Glutamatergic neuron (in vitro differentiated cells): ENCODE measurements at places on chromosomes 1 and 21. TPM values are rescaled to one million over a fixed set of nuclear protein-coding genes. Genes with fewer than 3 reads are reported as not detected.

The NR5A2 gene
- total RNA-seq: 2.0 TPM

The RUNX3 gene
- 0.15 TPM for total RNA-seq

GRCh38 chr1:205421798-205422197, at the start of gene LEMD1:
Gene LEMD1, minus strand, starts transcription at chr1:205422056. Its CDS starts 1,520 bp downstream, at chr1:205420536.
- DNase-seq: no peak

DNA sequence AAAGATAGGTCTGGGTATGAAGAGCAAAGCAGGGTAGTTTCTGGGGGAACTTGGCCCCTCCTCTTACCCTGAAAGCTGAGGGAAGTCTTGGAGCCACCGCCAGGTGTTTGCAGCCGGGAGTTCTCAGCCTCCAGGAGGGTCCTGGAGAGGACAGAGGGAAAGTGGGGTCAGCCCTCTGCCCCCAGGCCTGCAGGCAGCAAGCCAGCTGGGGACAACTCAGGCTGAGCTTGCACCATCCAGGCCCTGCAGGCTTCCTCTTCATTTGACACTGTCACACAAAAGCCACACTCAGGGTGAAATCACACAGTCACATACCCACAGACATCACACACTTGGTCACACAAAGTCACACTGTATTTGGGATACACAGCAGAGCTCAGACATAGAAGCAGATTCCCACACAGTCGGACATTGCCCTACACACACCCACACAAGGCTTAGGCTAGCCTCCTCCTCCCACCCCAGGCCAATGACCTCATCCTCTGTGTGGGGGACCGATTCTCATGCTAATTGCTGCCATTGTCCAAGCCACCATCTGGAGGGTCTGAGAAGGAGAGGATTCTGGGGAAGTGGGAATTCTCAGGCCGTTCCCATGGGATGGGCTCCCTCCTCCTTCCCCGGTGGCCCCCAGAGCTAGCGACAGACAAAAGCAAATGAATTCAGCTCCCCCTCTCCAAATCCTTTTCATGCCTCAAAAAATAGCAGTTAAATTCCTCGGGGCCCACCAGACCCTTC, 3.7 kb downstream of the NES start:
- peak; percentile 83 for DNase-seq

DNA sequence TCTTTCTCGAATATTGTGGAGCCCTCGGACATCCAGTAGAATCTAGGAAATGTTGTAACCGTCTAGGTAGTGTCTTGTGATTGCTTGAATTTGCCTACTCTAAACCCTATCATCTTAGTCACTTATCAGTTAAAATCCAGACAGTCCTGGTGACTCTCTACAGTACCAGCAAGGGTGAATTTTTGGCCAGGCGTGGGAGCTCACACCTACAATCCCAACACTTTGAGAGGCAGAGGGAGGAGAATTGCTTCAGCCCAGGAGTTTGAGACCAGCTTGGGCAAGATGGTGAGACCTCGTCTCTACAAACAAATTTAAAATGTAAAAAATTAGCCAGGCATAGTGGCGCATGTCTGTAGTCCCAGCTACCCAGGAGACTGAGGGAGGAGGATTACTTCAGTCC, 230.9 kb downstream of the CHRM3 start:
- no peak for DNase-seq

DNA sequence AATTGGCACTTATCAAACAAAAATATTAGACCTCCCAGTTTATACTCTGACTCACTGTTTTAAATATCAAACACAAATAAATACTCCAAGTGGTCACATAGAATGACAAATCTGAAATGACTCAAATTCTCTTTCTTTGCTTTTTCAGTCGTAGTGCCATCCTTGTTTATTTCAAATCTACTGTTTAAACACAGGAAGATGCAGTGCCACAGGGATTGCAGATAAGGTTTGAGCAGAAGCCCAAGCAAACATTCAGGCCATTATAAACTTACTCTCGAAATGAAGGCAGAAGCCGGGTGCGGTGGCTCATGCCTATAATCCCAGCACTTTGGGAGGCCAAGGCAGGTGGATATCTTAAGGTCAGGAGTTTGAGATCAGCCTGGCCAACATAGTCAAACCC, 255.4 kb upstream of the PLXNA2 start:
- DNase-seq: no peak

DNA sequence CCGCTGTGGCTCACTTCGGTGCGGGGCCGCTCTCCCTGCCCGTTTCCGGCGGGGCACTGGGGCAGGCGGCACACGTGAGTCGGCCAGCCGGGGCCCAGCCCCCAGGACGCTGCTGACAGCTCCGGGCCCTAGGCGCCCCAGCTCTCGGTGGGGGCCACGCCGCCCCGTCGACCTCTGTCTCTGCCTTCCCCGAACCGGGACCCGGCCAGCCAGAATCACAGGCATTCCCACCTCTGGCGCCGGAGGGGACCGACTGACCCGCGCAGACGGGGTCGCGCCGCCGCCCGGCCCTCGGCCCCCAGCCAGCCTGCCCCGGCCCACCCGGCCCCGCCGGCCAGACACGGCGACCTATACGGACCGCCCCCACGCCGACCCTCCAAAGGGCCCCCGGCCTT, 755 bp downstream of the SCMH1 start:
- no peak for DNase-seq

GRCh38 chr1:6111571-6111970, 65.9 kb downstream of the KCNAB2 start:
- DNase-seq: no peak

DNA sequence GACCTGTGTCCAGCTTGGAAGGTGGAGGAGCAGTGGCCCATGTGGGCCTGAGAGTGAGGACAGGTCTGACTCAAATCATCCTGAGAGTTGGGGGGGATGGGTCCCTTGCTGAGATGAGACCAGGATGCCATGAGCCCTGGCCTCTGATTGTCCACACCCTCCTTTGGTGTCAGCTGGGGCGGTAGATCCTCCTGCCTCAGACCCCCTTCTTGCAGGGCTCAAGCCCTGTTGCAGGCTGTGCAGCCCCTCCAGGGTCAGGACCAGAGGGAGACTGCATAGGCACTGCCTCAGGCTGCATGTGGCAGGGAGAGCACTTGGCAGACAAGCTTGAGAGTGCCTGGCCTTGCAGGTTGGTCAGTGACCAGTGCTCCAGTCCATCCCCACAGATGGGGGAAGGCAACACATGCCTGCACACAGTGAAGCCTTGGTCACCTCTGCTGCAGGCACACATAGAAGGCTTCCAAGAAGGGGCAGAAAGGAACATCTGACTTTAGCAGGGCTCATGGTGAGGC, 82.2 kb upstream of the ACTRT2 start:
- no peak for DNase-seq
